ENCODE measurements at places on chromosomes 5 and 9.
A peak's percentile ranks its signal among the peaks of the same experiment; 100 is the strongest.

- no peak for DNase-seq
These were observed 520.2 kb upstream of the NUDT12 start for GRCh38 chr5:104082754-104083153.

DNA sequence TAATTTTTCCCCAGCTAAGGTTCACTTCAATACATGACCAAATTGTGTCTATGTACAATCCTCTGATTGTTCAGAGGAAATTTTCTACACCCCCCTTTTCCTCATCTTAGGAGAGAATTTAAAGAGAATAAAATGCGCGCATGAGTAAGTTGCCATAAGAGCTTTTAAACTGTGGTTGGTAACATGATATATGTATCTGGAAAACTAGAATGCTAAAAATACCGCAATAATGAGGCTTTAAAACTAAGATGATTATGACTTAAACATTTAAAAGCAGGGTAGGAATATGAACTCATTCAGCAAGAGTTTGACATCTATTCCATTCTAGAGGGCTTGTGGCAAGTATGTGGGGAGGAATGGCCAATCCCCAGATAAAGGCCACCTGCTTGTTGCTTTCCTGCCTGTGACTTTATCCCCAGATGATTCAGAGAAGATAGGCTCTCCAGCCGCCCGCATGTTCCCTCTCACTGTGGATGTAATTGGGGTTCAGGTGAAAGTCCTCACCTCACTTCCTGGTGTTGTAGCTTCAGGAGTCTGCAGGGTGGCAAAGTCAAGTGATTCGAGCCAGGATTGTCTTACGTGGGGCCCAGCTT lies 26.5 kb upstream of the BASP1 start:
- DNase-seq: no peak

- DNase-seq: no peak
These were observed 1.1 kb upstream of the LCN9 start for GRCh38 chr9:135661816-135662560.

- no peak for DNase-seq
These were observed 25.2 kb downstream of the COL23A1 start for GRCh38 chr5:178564811-178565550.

GRCh38 chr9:130497139-130497538 lies 52.4 kb downstream of the ASS1 start:
- DNase-seq: no peak

- peak; percentile 44 for DNase-seq
These were observed 29.6 kb upstream of the UBAC1 start for GRCh38 chr9:135990468-135991429.

GRCh38 chr9:76512826-76513225 lies 53.8 kb downstream of the GCNT1 start:
- no peak for DNase-seq

DNA sequence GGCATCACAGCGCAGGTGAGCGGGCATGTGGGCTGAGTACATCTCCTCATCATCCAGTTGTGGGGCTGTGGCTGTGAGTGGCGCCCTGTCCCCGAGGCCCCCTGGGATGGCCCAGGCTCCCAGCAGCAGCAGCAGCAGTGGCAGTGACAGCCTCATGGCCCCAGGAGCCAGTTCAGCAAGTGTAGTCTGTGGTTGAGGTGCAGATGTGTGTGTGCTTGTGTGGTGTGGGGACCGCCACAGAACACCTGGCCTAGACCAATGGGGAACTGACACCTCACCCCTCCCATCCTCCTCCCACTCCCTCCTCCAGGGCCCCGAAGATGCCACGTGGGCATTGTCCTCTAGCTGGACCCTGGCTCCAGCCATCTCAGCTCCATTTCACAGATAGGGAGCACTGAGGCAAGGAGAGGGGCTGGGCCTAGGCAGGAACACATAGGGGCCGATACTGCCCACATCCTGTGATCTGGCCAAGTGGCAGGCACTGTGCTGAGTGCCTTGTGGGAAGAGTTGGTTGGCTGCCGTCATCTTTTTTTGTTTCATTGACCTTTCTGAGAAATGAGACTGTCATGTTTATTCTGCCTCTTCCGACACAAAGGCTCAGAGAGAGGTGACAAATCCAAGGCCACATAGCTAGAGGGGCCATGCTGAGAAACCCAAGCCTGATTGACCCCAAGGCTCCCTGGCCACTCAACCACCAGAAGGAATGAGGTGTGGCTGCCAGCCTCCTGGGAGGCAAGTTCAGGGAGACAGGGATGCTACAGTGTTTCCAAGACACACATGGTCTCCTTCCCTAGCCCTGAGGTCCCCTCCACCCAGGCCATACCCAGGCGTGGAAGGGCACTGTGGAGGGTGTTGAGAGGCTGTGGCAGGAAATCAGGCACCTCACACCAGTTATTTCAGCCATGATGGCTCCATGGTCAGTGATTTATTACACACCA lies at the start of gene MZB1:
MZB1 (minus strand) TSS at position 213 of the 938 bp plus-strand sequence; CDS start at position 156, 57 bp downstream.
- no peak for DNase-seq

GRCh38 chr5:139635606-139636206 lies 12.4 kb upstream of the CXXC5 start:
- DNase-seq: no peak

DNA sequence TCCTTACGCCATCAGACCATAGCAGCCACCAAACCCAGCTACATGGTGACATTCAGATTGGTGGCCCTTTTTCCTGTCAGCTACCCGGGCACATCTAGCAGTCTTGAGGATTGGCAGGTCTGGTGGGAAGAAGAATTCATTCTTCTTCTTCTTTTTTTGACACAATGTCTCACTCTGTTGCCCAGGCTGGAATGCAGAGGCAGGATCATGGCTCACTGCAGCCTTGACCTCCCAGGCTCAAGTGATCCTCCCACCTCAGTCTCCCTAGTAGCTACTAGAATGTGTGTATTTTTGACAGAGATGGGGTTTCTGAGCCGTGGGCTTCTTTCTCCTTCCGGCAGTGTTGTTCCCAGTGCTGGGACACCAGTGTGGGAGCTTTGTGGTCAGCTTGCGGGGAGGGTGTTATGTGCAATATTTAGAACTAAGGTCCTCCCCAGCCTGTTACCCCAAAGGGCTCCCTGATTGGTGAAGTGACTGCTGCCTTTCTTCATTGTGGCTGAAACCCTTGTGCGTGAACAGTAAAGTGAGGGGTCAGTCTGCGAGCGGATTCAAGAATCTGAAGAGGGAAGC lies 3.4 kb downstream of the NTMT1 start:
- no peak for DNase-seq

DNA sequence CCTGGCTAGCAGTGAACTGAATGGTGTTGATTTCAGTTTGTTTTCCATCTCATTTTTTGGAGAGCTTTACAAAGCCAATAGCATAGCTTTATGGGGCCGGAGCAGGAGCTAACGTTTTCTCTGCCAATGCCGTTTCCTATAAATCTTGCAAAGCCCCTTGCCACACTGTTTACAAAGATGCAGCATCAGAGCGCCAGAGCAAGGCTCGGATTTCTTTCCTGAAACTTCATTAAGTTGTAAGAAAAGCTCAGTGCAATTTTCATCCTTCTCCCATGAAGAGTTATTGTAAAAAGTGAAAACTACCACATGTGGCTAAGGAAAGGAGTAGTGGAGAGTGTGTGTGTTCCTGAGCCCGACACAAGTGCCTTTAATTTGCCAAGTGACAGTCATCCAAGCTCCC lies 178.2 kb upstream of the GDNF start:
- no peak for DNase-seq

DNA sequence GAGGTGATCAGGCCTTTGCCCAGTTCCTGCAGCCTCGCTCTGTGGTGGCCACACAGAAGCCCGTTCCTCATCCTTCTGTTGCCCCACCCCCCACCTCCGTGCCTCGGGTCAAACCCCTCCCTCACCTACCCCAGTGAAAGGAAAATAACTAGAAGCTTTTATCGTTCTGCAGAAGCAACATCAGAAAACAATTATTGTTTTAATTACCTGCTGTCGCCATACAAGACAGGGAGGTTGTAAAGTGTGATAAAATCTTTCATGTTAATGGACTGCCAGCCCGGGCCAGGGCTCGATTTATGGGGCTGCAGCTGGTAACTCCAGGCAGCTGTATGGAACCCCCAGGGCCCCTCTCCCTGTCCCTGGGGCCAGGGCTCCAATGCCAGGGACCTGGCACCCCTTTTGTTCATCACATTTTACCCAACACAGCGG lies 20.6 kb downstream of the UNC5A start:
- DNase-seq: no peak

DNA sequence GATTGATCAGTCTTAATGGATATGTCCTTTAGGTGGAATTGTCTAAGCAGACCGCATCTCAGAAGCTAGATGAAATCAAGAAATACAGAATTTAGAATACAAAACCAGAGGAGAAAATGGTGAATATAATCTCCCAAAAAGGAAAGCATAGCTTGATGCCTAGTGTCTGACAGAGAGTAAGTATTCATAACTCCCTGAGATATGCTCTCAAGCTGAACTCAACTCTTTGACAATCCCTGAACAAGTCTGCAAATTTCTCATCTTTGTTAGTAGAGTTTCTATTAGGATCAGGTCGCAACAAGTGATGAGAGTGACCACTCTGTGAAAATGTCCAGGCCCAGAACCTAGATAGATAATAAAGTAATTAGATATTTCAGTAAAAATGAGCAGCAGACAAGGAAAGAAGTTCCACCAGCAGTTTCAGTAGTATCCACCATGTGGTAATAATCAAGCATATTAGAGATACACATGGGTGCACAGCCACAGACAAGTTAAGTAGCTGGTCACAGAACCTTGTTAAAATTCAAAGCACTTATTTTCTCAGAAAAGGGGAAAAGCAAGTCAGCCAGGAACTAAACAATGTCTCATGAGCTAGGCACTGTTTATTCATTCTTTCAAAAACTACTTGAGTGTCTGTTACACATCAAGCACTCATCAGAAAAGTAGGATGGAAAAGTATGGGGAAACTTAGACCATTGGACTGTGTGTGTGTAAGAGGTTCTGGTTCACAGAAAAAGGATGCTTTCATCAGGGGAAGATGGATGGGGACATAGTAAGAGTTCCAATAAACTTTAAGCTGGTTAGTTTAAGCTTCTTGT lies 481.5 kb upstream of the TUSC1 start:
- DNase-seq: no peak

- DNase-seq: no peak
These were observed 225.8 kb downstream of the MLLT3 start for GRCh38 chr9:20396509-20396908.

GRCh38 chr5:38751103-38751502 lies 94.7 kb upstream of the OSMR start:
- DNase-seq: no peak

- no peak for DNase-seq
These were observed 474.5 kb downstream of the ENC1 start for GRCh38 chr5:74166064-74166463.

GRCh38 chr5:111268300-111268699 lies 44.1 kb downstream of the CAMK4 start:
- DNase-seq: no peak

DNA sequence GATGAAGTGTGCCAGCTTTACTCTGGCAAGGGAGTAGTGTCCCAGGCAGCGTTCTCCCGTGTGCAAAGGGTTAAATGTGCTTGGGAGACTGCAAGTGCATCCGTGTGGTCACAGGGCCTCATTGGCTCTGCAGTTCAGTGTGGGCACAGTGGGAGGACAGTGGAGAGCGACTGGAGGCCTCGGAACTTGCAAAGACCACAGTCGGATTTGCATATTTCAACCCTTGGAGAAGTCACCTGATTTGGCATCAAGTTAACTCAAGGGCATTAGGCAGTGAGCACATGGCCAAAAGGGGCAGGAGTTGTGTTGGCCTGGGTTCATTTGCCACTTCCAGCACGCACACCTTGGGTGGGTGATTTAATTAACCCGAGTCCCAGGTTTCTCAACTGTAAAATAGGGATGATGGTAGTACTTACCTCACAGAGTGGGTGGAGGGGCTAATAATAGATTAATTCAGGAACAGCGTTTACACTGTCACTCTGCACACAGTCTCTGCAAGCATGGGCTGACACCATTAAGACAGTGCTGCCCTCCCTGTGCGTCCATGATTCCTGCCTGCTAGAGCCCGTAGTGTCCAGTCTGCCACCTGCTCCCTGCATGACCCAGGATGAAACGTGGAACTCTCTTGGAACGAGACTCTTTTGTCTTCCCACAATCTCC lies 22.7 kb downstream of the JADE2 start:
- no peak for DNase-seq

DNA sequence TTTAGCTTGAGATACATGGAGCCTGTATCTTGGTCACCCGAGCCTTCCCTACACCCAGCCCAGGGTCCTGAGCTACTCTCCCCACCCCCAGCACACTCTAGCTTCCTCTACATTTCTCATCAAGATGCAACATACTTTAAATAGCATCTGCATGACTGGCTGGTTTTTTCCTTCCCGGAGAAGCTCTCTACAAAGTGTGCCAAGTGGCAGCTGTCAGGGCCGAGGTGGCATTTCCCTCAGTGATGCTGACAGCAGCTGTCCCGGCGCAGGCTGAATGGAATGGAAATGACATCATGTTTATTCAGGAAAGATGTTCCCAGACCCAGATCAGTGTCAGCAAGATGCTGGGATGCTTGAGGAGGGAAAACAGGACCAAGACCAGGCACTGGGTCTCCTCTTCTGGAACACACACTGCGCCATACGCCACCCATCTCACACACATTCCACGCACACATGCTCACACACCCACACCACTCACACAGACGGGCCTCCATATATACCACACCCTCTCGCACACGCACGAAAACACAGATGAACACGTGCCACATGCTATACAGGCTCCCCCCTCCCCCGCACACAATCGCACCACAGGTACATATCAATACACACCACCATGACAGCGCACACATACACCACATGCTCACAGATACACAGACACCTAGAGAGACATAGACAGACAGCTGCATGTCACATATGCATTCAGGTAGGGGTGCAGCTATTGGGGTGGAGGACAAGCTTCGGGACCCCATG lies 67.8 kb downstream of the LHX2 start:
- no peak for DNase-seq

DNA sequence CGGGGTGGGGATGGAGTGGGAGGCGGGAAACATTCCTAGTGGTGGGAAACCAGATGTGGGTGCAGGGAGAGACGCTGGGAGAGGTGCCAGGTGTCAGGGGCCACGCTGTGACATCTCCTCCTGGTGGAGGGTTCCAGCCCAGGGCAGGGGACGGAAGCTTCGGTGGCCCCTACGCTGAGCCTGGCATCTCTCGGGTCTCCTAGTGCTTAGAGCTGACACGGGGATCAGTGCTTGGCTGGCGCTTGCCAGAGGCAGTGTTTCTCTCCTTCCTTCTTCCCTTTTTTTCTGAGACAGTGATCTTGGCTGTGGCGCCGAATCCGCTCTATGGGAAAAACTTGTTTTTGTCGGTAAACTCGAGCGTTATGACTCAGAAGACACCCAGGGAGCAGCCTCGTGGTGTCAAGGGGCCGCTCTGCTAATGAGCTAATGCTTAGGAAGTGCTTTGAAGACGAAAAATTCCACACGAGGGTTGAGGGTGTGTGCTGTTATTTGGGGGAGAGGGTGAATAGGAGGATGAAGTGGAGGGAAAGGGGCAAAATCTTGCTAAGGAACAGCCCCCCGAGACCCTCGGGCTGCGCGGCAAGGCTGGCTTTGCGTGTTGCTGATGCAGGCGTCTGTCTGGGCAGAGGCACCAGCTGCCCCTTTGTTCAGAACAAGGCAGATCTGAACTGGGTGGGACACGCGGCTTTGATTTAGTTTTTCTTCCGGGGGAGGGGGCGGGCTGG lies 20.4 kb upstream of the IER5L start:
- DNase-seq: no peak

All from activated T-cell treated with anti-CD3 and anti-CD28 coated beads for 1 hour (primary cell).